ENCODE measurements at places on chromosomes 12 and 14. TPM values are rescaled to one million over a fixed set of nuclear protein-coding genes. Genes with fewer than 3 reads are reported as not detected.

The PDE6H gene
- total RNA-seq, result not detected

The CLEC4E gene
- not detected for total RNA-seq

The CCDC177 gene
- 0.75 TPM for total RNA-seq

The GPRC5D gene
- not detected for total RNA-seq

The KLRK1 gene
- not detected for total RNA-seq

The AMHR2 gene
- not detected for total RNA-seq

The INHBE gene
- total RNA-seq, result 0.43 TPM

The VRK1 gene
- total RNA-seq, result 51.6 TPM

The ZFHX2 gene
- total RNA-seq, result 0.03 TPM

The OTUB2 gene
- total RNA-seq, result 1.5 TPM

The CIROP gene
- not detected for total RNA-seq

The GAPDH gene
- total RNA-seq, result 4,312 TPM

The KRT72 gene
- not detected for total RNA-seq

The SCN8A gene
- 1.2 TPM for total RNA-seq

The WASHC4 gene
- 21.9 TPM for total RNA-seq

The GZMB gene
- total RNA-seq, result not detected

The ADGRD1 gene
- total RNA-seq, result 0.51 TPM

The FAM186B gene
- not detected for total RNA-seq

The CYP46A1 gene
- total RNA-seq, result 0.86 TPM

The MED6 gene
- total RNA-seq, result 71.7 TPM

The RPS6KA5 gene
- 0.78 TPM for total RNA-seq

The CLEC1B gene
- not detected for total RNA-seq

The KCNMB4 gene
- total RNA-seq, result 0.43 TPM

The MAX gene
- total RNA-seq, result 29.5 TPM

The RGS6 gene
- total RNA-seq, result not detected

The TBC1D30 gene
- total RNA-seq, result 16.0 TPM

The NOVA1 gene
- 0.31 TPM for total RNA-seq

The MGST1 gene
- total RNA-seq, result not detected

The KIAA0586 gene
- total RNA-seq, result 13.8 TPM

All from G401 (cell line).